ENCODE measurements at places on chromosomes 1 and 21.
A peak's percentile ranks its signal among the peaks of the same experiment; 100 is the strongest.

- DNase-seq, result no peak
Measured at GRCh38 chr1:53145051-53145600, 2.7 kb upstream of the SLC1A7 start.

- peak; percentile 47 for DNase-seq
Measured at GRCh38 chr1:161738627-161739287, 10.8 kb upstream of the DUSP12 start.

DNA sequence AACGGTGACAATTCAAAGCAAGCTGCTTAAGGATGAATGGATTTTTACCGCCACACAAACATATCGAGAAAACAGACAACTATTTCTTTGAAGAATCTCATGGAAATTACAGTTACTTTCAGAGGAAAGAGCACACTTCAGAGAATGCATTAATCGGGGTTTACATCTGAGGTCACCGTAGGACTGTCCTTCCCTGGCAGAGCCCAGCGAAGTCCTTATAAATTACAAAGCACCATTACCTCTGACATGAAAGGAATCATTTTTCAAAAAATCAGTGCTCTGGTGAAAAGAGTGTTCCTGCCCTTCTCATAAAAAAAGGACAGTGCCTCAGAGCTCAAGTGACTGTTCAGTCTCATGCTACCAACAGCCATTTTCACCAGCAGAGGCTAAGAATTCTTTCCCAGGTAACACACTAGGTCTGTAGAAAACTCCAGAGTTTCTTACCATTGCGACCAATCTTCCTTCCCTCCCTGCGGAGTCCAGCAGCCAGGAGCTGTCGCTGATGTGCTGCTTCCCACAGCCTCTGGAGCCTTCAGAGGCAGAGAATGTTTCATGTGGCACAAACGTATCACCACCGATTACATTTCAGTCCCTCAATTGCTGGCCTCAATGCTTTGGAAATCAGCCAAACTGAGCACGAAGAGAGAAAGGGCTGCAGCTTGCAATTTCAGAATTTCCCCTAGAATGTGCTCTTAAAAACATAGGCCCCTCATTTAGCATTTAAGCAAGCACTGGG, 75.4 kb downstream of the PLD5 start:
- DNase-seq, result no peak

GRCh38 chr1:23422941-23423340, 1.6 kb downstream of the TCEA3 start:
- DNase-seq, result no peak

- DNase-seq, result no peak
Measured at GRCh38 chr1:109258481-109259466, 9.4 kb downstream of the CELSR2 start.

DNA sequence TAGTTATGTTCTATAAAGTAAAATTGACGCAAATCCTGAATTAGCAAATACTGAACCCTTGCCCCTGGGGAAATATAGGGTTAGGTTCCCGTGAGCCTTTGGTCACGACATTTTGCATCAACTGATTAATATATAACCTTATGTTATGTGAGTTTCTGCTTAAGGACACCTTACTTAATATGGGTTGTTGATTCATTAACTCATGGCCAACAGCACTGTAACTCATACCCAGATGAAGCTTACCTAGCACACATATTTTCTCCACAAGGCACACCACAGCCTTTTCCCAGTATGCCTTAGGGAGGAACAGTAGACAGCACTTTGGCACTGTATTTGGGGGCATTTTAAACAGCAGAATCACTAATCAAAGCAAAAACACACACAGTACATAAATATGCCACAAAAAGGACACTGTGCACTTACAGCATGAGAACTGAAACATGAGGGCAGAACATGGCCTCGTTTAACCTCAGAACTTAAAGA, 15.1 kb downstream of the INAVA start:
- no peak for DNase-seq

DNA sequence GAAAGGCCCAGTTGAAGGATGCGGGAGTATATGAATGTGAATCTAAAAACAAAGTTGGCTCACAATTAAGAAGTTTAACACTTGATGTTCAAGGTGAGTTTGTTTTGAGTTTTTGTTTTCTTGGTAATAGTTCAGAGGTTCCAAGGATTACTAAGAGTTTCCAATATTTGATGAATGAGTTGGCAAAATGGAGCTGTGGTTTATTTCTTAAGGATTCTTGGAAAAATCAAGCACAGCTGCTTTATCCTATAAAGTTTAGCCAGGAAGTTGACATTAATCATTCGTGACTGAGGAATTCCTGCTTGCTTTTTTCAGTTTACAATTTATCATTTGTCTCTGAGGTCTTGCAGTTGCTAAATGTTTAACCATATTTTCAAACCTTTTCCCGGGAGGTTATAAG, 15.1 kb downstream of the VCAM1 start:
- DNase-seq, result no peak

DNA sequence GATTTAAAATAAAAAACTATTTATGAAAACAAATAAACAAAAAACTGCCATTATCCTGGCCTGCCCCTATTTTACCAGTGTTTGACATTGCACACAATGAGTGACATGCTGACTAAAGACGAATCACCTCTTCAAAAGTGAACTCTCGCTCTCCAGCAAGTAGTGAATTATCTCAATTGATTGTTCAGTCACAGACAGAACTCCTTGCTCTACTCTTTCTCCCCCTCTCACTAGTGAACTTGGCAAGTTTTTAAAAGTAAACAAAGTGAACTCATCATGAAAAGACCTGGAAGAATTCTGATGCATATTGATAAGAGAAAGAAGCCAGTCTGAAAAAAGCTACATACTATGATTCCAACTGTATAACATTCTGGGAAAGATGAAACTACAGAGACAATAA, 4.7 kb upstream of the C1orf52 start:
- no peak for DNase-seq

DNA sequence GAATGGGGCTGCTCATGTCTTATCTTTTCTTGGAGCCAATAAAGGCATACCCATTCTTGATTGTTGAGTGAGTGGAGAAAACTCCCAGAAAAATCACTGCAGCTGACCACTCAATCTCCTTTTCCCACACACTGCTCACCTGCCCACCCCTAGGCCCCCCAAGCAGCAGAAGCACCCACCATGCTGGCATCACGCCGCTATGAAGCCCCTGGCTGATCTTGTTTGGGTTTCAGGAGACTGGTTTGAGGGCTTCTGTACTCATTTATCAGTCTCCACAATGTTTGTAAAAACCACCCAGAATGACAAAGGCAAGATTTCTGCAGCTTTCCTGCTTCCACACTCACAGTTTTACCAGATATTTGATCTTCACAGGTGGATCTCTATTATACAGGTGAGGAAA, 33.5 kb upstream of the ATP2B4 start:
- DNase-seq, result no peak

- DNase-seq, result no peak
Measured at GRCh38 chr1:8311068-8311718, 6.7 kb upstream of the SLC45A1 start.

DNA sequence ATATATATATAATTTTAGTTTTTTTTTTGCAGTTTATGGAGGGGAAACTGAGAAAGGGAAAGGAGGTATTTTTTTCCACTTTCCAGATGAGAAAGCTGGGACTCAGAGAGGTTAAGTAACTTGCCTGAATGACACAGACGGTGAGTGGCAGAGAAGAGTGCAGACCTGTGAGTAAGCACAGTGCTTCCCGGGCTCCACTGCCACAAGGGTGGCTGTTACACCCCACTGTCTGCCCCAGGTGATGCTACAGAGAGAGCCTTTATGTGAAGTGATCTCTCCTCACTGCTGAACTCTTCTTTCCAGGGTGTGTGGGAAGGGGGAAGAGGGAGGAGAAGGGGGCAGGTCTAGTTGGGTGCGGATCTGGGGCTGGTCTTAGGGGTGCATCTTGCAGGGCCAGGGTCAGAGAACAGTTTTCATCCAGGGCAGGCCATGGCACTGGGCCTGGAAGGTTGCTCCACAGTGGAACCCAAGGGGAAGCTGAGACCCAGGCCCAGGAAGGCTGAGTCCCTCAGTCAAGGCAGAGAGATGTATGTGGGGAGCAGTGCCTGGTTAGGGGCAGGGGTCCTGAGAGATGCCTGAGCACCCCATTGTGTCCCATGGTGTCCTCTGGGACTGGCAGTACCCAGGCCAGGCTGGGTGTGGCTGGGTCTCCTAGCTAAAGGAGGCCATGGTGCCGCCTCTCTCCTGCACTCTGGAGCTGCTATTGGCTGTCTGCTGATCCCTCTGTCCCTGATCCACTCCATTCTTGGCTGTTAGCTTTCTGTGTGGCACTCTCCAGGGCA, 357.5 kb downstream of the PTPRU start:
- DNase-seq, result no peak

DNA sequence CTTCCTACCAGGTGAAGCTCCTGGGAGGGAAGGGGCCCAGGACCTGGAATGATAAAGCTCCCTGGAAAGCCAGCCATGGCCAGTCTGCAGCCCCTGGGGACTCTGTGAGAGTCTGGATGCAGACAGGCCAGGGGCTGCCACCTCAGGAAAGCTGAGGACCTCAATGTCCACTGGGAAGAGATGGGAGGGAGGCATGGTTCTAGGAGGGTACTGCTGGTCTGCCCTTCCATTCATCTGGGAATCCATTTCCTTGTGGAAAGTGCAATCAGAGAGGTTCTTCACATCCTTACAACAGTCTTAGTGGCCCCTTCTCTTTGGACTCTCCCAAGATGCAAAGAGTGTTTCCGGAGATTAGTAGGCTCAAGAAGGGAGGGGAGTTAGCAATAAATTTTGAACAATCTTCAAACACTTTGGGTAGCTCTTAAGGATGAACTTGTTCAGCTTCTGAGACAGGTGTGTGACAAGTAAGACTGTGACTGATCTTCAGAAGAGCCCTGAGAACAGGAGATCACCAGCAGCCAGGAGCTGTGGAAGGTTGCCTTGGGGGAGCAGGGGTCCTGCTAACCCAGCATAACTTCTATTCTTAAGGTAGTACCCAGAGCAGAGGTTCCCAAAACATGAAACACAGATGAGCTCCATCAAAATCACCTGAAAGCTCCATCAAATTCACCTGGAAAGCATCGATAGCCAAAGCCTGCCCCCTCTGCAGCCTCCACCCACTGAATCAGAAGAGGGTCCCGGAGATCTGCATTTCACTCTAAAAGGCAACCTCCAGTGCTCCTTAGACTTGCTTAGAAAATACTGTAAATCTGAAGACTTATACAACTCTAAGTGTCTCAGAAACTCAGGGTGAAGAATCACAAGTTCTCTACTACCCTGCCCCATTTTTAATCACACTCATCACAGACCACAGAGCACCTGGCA, 616 bp upstream of the LAX1 start:
- no peak for DNase-seq

DNA sequence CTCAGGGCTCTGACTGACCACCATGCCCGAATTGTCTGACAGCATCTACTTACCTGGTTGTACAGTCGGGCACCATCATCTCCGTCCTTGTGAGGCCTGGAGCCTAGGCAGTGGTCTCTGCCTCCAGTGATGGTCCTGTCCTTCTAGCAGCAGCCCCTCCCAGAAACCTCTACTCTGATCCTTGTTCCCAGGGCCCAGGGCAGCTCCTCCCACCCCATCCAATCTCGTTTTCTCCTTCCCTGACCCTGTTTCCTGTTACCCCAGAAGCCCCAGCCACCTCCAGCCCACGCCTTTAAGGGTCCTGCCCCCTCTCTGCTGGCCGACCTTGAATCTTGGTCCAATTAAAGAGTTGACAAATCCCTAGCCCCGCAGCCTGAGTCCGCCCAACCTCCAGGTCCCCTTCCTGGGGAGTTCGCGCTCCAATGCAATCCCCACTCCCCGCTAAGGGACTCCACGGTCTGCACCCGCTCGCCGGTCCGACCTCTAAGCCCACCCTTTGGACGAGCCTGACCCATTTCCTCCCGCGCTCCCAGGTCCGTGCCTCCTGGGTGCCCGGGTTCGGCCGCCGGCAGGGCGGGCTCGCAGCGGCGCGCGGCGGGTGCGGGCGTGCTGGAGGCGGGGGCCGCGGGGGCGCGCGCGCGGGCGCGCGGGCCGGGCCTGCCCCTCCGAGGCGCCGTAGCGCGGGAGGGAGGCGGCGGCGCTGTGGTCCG, at the start of gene B4GALT2:
Gene B4GALT2, plus strand, starts transcription at position 660 of the 710 bp plus-strand sequence. CDS start 1,951 bp downstream, outside the sequence.
- no peak for DNase-seq

GRCh38 chr1:53625766-53626520, 113.0 kb downstream of the GLIS1 start:
- DNase-seq, result no peak

DNA sequence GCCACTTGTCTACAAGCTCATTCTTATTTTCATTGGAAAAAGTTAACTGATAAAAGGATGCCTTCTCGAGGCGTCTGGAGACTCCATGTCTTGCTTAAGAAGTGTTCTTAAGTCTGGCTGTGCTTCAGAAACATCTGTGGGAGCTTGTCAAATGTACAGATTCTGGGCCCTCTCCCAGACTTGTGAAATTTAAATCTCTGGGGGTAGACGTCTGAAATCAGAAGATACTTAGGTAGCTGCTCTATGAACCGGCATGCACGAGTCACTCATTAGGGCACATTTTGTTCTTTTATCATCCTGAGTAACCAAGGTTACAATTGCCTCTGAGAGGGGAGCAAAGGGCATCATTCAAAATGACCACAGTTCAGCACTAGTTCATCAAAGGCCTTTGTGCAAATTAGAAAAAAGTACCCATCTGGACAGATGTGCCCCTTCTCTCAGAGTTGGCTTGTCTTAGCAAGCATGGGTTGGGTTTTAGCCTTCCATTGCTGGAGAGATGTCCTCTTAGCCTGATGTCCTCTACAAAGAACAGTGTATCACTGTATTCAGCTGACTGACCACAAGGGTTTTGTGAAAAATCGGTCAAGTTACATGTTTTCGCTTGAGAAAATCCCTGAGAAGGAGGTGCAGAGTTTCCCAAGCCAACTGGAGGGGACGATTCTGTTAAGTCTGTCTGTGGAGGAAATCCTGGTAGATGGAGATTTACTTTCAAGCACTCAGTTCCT, 156.9 kb downstream of the ASTN1 start:
- DNase-seq, result no peak

- no peak for DNase-seq
Measured at GRCh38 chr1:51616903-51617708, at the start of gene OSBPL9. Gene OSBPL9, plus strand, starts transcription at chr1:51617092. Its CDS starts 19 bp downstream, at chr1:51617111.

- no peak for DNase-seq
Measured at GRCh38 chr1:27394925-27395324, 2.5 kb downstream of the GPR3 start.

DNA sequence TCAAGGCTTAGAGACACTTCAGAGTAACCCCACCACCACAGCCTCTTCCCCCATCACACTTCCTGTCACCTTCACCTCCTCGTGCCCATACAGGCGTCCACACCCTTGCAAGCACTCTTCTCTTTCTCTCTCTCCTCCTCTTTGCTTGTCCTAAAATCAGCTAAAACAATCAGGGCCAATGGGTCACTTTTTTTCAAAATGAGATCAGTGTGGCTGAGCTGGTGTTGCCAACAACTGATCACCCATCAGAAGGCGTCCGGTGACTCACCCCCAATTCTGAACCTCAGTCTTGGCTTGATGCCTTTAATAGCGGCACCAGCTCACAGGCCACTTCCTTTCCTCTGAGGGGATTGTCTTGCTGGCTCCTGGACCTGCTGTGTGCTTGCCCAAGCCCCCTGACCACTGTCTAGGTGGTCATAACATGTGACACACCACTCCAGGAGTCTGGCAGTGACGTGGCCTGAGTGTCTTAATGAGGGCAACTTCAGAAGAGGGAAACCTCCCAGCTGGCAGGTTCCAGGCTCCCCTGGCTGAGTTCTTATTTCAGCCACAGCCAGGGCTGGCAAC, 1.6 kb downstream of the DRAXIN start:
- no peak for DNase-seq

Data from iPS DF 19.7 (cell line).